ENCODE measurements at places on chromosomes 6 and 20.
A peak's percentile ranks its signal among the peaks of the same experiment; 100 is the strongest.

- no peak for DNase-seq
Observed at GRCh38 chr20:20712004-20712473, 405 bp downstream of the RALGAPA2 start.

GRCh38 chr20:59484228-59484627 lies 120.1 kb upstream of the PHACTR3 start:
- no peak for DNase-seq

DNA sequence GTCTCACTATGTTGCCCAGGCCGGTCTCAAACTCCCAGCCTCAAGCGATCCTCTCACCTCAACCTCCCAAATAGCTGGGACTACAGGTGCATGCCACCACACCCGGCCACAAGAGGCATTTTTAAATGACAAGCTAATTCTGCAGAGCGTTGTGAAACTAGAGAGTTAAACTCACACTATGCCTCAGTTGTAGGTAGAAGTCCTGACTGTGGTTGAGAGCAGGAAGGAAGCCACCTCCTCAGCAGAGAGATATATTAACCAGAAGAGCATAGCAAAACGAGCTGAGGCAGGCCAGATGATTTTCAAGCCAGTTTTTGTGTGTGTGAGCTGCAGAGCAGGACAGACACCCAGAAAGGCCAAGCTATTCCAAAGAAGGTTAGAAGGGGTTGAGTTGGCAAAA lies 150.3 kb downstream of the MBOAT1 start:
- DNase-seq, result no peak

GRCh38 chr6:131655387-131655786 lies 18.3 kb downstream of the ENPP3 start:
- DNase-seq, result no peak

GRCh38 chr20:59268870-59269269 lies 31.5 kb upstream of the EDN3 start:
- no peak for DNase-seq

DNA sequence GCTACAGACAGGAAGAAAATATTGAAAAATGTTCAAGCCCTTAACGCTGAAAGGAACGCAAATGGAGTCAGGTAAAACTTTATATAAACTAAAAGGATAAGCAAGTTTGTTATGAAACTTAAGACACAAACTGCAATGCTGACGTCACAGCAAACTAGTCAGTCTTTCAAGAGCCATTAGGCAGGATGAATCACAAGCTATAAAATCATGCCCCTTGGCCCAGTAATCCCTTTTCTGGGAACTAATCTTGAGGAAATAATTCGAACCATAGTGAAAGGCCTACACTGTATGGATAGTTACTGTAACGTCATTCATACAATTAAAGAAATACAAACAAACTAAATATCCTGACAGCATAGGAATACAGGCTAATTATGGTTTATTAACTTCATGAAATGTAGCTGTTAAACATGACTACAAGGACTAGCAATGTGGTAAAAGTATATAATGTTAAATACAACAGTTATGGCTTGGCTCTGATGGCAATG lies 42.7 kb upstream of the HINT3 start:
- DNase-seq, result peak; percentile 20

GRCh38 chr6:19465760-19466159 lies 371.4 kb upstream of the ID4 start:
- DNase-seq, result no peak

GRCh38 chr20:1904135-1904534 lies 8.9 kb downstream of the SIRPA start:
- no peak for DNase-seq

GRCh38 chr20:50256577-50256976 lies 65.9 kb downstream of the CEBPB start:
- no peak for DNase-seq

DNA sequence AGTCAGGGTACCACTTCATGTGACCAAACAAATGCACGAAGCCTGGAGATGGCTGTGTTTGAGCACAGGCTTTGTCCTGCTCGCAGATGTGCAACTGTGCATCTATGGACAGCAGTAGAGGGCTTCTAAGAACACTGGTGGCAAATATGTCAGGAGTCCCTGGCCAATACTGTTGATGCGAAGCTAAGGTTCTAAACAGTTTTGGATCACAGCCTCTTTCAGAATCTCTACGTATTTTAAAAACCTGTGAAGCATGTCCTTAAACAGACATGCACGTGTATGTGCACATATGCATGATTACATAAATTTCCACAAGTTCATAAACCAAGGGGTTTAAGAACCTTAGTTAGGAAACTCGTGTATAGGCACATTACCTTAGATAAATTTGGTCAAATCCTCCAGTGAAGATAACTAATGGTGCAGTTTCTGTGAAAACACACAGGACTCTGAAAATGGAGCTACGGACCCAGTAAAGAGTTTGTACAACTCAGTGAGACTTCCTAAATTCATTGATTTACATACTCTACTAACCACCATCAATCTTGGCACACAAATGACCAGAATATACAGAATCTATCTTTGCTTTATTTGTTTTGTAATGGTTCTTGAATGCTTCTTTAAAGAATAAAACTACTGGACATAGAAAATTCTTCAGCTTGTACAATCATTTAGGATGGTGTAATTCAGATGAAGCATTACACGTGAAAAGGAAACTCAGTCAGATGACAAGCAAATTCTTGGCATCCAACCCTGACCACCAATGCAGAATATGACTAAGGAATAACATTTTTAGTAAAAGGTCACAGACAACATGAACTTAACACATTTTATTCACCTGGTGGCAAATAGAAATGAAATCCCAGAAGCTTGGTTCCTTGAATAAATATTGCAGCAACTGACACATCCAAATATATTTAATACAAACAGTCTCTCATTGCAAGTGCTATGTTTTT lies 27.4 kb downstream of the KCNQ5 start:
- DNase-seq, result no peak

DNA sequence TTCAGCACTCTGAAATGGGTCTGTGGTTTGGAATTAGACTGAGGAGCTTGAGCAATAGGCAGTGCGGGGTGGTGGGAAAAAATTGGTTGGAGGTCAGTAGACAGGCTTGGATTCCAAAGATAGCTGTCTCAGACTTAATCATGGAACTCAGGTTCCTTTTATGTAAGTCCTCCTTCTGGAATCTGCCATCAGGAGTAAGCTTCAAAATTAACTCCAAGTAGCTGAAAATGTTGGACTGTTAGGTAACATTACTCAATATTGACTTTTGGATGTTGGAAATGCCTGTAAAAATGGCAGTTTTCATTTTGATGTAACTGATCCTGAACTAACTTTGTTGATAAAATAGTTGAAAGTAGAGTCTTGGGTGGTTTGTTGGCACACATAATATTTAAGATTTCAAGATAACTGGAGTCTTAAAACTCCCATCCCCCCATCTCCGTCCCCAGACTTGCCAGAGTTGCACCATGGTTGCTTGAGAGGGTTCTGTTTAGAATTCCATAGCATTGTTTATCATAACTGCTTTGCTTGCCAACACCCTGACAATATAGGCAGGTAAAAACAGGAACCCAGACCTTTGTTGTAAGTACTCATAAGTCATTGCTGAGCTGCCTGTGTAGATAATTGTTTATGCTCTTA lies 83.0 kb downstream of the PHF20 start:
- DNase-seq, result no peak

DNA sequence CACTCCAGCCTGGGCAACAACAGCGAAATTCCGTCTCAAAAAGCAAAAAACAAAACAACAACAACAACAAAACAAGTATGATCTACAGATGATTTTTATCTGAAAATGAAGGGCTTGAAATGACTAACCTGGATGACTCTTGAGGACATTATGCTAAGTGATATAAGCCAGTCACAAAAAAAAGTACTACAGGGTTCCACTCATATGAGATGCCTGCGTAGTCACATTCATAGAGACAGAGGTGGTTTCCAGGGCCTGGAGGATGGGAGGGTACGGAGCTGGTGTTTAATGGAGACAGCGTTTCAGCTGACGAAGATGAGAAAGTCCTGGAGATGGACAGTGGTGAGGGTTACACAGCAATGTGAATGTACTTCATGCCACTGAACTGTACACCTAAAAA lies 8.3 kb upstream of the INSM1 start:
- no peak for DNase-seq

DNA sequence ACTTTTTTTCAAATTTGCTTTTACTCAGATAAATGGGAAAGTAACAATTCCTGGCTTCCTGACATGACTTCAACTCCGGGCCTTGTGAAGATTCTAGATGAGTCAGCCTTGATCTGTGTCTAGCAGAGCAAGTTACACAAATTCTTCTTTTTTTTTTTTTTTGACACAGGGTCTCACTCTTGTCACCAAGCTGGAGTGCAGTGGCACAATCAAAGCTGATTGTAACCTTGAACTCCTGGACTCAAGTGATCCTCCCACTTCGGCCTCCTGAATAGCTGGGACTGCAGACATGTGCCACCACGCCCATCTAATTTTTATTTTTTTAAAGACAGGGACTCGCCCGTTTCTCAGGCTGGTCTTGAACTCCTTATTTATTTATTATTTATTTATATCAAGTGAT lies 7.3 kb upstream of the ARHGAP18 start:
- DNase-seq, result no peak

DNA sequence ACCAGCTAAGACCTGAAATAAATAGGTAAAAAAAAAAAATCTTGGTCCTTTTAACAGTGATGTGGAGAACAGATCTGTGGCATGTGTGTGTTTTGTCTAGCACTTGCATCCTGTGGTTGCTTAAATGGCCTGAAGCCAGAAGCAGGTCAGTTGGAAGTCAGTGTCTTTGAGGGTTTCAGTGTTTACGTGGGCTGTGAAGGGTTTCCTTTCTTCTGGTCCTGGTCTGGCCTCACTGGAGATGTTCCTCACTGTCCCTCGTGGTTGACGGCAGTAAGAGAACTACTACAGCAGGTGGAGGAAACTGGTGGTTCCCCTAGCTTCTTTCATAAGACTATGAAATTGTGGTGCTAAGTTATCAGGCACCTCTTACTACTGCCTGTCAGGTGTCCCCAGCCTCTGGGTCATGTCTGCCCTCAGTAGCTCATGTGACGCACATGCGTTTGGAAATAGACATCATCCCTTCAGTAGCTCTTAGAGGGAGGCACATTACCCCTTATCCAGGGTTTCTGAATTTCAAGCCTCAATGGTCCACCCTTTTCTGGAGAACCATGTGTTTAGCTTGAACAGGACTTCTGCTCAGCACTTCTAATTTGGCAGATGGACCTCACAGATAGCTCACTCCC lies 59.4 kb upstream of the SCP2D1 start:
- DNase-seq, result no peak

All from skin of body (tissue), 3 donors.